ENCODE measurements at places on chromosomes 5 and 9.

DNA sequence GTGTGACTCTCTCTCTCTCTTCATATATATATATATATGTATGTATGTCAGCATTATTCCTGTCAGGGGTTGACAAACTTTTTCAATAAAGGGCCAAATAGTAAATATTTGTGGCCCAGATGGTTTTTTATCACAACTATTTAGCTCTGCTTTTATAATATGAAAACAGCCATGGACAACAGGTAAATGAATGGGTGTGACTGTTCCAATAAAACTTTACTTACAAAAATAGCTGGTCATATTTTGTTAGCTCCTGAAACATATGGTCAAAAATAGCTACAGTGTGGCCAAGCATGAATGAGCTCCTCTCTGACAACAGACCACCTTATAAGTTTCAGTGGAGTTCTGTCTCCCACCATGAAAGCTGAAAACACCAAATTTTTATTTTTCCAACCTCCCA lies 21.6 kb downstream of the RAPGEF6 start:
- DNase-seq: no peak

DNA sequence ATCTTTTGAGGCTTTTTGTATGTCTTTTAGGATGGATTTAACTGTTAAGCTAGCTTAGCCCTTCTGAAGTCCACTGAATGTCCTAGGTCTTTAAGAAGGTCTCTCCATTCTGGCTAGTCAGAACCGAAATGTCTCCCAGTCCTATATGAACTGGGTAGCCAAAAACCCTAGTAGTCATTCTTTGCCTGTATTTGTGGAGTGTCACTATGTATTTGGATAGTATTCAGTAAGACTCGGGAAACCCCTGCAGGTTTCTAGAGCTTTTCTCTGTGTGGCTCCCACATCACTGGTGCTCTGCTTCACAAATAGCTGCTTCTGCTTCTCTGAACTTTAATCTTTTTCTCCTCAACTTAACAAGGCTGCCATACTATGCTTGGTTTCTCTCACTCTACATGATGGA lies 68.0 kb downstream of the RIC1 start:
- no peak for DNase-seq

DNA sequence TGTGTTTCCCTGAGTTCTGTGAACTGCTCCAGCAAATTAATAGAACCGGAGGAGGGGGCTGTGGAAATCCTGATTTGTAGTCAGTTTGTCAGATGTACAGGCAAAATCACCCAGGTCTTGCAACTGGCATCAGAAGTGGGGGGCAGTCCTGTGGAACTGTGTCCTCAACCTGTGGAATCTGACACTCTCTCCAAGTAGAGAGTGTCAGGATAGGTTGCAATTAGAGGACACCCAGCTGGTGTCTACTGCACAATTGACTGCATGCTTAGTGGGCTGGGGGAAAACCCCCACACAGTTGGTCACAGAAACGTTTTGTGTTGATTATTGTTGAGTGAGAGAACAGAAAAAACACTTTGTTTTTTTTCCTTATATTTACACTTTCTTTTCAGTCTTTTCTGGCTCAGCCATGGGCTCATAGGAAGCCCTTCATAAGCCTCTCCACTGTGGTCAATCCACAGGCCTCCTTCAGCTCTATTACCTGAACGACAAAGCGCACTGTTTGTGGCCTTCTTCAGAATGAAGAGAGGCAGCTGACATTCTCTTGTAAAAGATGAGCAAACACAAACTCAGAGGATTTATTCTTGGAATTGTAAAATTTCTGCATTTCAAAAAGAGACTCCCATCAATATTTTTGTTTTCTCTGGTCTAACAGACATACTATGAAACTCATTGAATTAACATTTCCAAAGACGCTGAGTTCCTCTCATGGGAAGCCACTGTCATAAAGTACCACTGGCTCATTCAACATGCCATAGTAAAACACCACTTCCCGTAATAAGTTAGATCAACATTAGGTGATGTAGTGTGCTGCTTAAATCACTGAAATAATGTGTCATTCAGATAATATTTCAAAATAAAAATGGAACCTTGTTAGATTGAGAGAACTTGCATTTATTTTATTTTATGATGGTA lies 348.9 kb upstream of the RFX3 start:
- no peak for DNase-seq

DNA sequence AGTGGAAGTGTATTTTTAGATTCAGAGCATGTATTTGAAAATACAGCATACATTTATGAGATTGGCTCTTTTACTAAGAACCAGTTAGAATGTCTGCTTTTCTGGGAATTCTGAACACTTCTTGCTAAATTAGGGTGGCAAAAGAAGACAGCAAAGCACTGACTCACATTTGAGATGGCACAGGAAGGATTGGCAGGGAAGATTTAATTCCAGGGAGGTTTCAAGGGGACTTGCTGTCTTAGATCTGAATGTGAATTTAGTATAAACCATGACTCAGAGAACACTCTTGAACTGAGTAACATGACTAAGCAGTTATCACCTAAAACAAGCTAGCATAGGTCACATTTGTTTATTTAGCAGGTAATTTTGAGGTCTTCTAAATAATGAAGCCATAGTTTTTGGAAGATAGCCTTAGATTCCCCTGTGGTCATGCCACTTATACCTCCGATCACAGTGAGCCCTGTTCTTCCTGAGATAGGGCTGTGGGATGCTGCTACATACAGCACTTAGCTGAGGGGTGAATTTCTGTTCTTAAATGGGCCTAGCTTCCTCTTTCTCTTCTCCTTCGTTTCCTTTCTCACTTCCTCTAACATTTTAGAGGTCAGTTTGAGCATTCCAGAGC lies 173.8 kb downstream of the PCSK1 start:
- DNase-seq: peak; percentile 47

GRCh38 chr9:136835162-136835931 lies 6.9 kb upstream of the AJM1 start:
- no peak for DNase-seq

GRCh38 chr9:92661127-92661526 lies 8.8 kb downstream of the IPPK start:
- no peak for DNase-seq

DNA sequence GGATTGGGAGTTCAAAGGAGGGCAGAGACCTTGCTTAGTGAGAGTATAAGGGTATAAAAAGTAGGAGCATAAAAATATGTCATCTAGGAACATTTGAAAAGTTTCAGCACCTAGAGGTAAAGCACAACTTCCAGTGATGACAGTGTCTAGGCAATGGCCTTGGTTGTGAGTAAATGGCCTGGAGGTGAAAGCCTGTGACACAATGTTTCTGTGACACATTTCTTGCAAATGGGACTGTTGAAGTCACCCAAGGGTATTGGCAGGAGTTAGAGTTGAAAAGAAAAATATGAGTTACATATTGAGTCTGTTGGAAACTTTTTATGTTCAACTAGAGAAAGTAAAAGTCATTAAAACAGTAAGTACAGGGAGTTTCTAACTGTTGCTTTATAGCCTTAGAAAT lies 14.8 kb downstream of the C5orf47 start:
- no peak for DNase-seq

- DNase-seq: no peak
These were observed 30.2 kb upstream of the GABRP start for GRCh38 chr5:170753311-170753710.

- DNase-seq: no peak
These were observed 100.0 kb upstream of the IL6ST start for GRCh38 chr5:56094579-56095361.

DNA sequence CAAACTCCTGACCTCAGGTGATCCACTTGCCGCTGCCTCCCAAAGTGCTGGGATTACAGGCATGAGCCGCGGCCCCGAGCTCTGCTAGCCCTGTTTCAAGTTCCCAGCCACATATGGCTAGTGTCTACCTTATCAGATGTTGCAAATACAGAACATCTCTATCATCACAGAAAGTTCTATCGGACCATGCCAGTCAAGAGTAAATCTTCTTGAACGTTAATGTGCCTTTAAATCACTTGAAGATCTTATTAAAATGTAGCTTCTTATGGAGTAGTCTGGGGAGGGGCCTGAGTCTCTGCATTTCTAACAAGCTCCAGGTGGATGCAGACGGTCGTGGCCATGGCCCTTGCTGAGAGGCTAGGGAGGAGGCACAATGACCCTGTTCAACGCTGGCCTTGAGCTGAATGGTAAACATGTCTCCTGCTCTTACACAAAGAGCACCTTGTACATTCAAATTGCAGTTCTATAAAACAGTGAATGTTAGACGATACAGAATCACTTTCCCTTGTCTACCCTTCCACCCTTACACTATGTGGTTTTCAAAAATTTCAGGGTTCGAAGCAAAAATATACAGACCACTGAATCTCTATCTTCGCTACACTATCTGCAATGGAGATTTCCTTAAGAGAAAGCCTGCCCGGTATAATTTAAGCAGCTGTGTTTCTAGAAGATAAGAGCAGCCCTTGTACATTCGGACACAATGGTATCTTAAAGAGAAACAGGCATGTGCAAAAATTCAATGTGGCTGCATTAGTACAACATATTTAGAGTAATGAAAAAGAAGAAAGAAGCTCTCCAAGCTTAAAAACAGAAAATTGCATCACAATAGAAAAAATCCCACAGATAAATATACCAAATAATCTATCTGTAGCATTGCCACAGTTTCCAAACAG lies 114.1 kb downstream of the FRMD3 start:
- no peak for DNase-seq

DNA sequence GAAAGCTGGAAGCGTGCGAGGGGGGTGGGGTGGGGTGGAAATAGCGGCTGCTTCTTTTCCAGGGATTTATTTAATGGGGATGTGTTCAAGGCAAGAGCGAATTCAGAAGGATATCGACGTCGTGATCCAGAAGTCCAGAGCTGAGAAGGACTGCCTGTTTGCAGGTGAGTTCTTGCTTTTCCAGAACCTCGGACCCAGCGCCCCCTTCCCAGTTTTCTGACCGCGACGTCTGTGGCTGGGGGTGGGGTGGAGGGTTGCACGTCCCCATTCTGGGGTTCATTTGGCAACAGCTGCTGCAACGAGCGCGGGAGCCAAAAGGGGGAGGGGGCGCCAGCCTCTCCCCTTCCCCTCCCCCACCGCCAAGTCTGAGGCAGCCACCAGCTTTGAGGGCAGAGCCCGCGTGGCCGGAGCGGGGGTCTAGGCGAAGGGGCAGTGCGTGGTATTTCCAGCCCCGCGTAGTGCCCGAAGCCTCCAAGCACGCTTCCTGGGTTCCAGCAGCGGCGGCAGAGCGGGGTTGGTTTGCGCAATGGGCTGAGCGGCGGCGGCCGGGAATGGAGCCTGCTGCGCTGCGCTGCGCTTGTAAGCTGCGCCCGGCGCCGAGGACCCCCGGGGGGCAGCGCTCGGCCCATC lies 701 bp downstream of the PARP8 start:
- DNase-seq: peak; percentile 53

- peak; percentile 1 for DNase-seq
These were observed 333.7 kb downstream of the ELAVL2 start for GRCh38 chr9:23492126-23493002.

GRCh38 chr9:107334103-107334776 lies 51.2 kb downstream of the RAD23B start:
- no peak for DNase-seq

GRCh38 chr9:110926828-110927487 lies 111.3 kb downstream of the LPAR1 start:
- DNase-seq: no peak

GRCh38 chr5:101991486-101991885 lies 304.6 kb downstream of the SLCO4C1 start:
- no peak for DNase-seq

GRCh38 chr9:1960342-1961042 lies 54.7 kb upstream of the SMARCA2 start:
- DNase-seq: no peak

DNA sequence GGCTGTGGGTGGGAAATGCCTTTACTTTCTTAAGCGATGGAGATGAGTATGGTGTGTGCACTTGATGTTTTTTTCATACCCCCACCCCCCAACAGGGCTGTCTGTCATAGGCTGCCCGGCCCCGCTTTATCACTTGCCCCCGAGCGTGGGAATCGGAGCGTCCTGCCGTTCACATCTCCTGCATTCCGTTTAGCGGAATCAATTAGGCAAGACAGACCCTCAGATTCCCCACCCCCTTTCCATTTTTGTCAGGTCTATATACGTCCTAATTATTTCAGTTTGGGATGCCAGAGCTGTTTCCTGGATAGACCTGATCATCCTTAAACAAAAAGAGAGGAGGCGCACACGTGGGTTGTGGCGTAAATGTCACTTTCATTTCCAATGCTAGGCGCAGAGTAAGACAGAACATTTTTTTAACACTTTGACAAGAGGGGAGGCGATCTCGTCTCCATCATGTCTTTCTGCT lies 217.2 kb downstream of the MEF2C start:
- no peak for DNase-seq

DNA sequence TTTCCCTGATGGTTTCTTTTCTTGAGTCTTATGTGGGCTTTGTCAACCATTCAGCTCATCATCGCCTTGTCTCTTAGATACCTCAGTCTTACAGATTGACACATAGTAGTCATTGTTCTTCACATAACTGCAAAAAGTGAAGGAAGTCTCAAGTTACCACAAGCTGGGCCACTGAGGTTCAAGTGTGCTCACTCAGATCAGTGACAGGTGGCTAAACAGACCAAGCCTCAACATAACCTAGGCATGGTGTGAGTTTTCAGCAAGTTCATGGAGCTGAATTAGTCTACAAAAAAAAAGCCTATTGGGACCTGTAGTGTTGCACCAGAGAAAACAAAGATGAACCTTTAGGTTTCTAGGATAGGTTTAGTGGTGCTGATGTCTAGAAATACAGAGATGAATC lies 58.2 kb downstream of the RFK start:
- no peak for DNase-seq

DNA sequence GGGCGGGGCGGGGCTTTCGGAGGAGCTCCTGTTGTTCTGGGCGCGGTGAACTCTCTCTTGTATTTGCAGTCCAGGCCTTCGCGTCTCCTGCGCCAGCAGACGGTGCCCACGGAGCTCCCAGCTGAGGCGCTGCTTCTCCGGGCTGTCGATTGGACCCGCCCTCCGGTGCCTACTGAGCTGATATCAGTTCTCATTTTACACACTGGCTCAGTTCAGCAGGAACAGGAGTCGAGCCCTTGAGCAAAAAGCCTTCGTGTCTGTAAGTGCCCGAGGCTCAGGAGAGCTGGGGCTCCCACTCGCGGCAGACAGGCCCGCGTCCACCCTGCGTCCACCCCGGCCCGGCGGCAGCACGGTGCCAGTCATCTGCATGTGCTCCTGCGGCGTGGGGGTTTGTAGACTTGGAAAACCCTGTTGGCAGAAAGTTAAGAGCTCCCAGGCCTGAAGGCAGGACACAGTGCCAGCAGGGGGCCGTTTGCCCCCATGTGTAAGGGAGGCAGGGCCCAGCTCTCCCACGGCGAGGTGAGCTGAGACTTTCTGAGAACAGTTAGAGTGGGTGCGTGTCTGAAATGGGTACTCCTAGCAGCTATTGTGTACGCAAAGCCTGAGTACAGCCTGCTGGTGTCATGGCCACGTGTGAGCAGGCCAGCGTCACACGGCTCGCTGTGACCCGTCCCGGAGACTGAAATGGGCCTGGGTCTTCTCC lies 231.5 kb downstream of the FANCC start:
- DNase-seq: no peak

- DNase-seq: no peak
These were observed 14.2 kb downstream of the LPCAT1 start for GRCh38 chr5:1509346-1510085.

DNA sequence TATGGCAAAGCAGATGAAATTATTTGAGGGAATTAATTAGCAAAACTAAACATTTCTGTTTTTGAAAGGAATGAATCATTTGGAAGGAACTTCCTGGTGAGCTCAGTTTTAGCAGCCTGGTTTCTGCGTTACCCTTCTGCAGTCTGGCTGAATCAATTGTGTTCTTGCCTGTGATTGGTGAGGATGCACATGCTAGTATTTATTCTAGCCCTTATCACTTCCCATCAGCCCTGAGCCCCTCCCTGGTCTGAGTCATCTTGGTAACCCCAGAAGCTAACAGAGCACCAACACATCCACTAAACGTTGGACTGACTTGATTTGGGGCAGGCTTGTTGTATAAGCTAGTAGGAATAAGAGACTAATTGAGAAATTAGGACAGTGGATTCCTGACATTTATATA lies 6.6 kb downstream of the TJP2 start:
- peak; percentile 95 for DNase-seq
